ENCODE measurements at places on chromosomes 2 and 18.

DNA sequence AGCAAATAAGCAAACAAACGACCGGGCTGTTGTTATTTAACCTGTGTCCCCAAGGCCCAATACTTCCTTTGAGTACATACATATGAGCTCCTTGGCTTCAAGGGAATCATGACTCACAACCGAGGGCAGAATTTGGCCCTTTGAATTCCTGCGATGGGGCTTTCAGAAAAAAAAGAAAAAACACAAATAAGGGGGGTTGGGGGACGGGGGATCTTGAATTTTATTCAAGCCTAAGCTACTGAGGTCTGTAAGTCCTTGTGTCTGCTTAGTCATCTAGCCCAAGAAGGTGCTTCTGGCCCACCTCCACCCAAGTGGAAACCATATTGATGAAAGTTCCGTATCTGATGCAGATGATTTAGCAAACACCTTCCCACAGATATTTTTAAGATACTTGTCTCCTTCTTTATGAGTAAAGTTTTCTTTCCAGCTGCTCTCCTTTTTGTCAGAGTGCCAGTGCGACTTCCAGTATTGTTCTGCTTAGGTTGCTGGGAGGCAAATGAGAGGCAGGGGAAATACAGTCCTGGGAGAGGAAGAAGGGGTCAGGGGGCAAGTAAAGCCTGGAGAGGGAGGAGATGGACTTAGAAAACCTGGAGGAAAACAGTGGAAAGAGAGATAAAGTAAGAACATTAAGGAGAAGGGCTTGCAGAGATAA is 169.6 kb downstream of the ZEB2 start:
- no peak for DNase-seq

- DNase-seq = no peak
Measured at GRCh38 chr2:97726261-97727064, 13.1 kb downstream of the ZAP70 start.

GRCh38 chr18:9984080-9984479 is 70.3 kb downstream of the VAPA start:
- no peak for DNase-seq

DNA sequence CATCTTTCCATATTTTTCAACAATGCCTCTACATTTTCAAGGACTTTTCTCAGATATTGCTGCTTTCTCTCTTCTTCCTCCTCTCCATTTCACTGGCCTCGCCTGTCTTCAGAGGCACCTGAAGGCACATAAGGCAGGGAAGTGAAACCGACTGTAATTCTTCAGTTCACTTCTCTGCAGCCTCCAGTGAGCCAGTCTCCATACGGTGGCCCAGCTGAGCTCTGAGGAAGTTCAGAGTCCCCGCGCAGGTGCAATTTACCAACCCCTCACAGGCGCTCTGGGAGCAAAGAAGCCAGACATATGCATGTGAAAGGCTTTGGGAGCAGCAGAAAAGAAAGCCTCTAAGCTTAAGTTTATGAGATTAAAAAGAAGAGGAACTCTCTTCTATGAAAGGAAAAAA is 12.4 kb downstream of the KLHL14 start:
- DNase-seq = no peak

DNA sequence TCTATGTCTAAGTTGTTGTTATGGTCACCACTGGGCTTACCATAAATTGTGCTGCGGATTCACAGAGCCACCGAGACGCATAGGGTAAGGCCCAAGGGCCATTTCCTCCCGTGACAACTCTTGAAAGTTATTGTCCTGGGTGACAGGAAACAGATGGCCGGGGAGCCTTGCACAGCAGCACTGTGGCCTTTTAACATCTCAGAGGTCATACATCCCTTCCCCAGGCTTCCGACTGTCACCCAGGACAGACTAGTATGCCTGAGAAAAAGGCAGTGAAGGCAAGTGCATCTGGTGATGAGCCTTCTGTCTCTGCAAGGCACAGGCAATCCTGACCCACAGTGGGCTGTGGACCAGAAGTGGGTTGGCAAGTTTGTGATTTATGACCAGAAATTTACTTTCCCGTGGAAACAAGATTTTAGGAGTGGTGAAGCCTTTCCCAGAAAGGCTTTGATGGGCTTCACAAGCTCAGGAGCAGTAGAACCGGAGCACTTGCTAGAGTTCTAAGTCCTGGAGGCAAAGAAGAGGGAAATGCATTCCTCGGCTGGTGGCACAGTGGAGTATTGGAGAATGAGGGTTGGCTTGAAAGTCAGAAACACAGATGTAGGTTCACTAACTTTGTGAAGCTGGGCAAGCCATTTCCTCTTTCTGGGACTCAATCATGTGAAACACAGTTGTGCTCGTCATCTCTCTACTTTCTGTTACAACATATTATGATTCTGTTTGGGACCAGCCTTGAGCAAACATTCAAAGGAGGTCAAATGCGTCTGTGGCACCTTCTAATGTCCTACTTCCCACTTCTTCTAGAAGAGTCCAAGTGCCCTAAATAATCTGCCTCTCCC is 2.0 kb upstream of the CAPN14 start:
- no peak for DNase-seq

DNA sequence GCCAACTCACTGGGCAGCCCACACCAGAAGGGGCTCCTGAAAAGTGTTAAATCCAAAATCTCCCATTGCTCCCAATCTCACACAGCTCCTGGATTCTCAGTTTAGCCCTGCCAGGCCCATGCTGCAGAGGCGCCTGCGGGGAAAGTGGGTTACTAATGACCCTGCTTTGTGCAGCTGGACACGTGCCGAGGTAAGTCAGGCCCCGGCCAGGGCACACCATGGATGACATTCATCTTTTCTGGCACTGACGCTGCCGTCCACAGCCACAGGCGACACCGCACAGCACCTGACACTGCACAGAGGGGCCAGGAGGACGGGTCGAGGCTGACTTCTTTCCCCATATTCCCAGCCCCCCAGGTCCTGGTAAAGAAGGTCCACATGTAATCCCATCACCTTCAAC is 193.5 kb downstream of the EIPR1 start:
- DNase-seq = no peak

DNA sequence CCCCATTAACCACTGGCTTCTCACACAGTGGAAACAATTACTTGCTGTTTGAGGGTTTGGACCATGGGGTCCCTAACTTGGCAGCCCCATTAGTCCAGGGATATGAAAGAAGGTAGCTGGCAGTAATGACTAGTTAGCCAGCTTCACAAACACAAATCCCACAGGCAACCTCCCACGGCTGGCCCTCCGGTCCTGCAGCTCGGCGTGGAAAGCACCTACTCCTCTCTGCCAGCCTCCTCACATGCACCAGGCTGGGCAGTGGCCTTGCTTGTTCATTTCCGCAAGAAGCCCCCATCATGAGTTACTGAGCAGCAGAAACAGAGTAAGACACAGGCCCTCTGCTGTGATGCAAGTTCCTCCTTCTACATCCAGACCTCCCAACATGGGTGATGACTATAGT is 13.7 kb downstream of the C1QL2 start:
- no peak for DNase-seq

DNA sequence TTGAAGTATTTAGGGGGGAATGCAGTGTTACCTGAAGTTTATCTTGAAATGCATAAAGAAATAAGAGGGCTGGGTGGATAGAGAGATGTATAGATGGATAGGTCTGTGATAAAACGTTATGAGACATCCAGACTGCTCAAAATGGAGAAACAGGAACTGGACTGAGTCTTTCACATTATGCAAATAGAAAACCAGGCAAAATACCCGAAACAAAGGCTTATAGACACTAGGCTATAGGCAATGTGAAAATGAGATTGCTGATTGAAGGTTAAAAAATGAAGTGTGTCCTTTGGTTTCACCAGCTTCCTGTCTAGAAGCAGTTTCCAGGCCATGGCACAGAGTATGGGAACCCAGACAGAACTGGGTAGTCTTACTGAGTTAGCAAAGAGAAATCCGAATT is 24.9 kb upstream of the SLC3A1 start:
- DNase-seq = no peak

- DNase-seq = no peak
Measured at GRCh38 chr18:54069729-54070128, 154.7 kb downstream of the MBD2 start.

- no peak for DNase-seq
Measured at GRCh38 chr2:21228041-21228895, 104.5 kb downstream of the TDRD15 start.

GRCh38 chr18:34493099-34493544 is 217.0 kb upstream of the DTNA start:
- peak; percentile 55 for DNase-seq

DNA sequence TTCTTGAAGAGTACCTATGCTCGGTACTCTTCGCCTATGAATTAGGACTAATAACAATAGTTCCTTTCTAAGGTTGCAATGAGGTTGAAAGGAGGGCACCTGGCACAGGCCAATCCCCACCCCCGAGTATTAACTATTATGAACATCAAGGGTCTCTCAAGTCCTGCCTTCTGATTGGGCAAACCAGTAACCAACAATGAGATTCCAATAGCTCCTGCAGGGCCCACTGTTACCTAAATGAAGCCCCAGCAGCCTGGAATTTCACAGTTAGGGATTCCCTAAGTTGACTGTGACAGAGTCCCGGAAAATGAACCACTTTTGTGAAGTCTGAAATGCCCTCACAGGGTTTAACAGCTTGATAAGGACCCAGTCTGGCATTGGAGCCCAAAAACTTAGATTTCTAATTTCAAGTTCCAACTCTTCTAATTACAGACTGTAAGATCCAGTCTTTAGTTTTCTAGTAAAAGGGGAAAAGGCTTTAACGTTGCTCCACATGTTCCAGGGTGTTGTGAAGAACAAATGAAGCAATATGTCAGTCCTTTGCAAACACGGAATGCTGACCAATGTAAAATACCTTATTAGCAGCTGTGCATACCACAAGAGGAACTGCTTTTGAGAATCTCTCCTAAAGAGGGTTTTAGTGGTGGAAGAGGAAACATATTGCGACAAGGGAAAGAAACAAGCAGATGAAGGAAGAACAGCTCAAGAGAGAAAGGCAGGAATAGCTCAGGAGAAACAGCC is 277.7 kb upstream of the MAP2 start:
- no peak for DNase-seq

- DNase-seq = no peak
Measured at GRCh38 chr2:103809941-103810441, 1043.9 kb upstream of the POU3F3 start.

GRCh38 chr2:9710311-9710710 is 79.5 kb upstream of the YWHAQ start:
- no peak for DNase-seq

DNA sequence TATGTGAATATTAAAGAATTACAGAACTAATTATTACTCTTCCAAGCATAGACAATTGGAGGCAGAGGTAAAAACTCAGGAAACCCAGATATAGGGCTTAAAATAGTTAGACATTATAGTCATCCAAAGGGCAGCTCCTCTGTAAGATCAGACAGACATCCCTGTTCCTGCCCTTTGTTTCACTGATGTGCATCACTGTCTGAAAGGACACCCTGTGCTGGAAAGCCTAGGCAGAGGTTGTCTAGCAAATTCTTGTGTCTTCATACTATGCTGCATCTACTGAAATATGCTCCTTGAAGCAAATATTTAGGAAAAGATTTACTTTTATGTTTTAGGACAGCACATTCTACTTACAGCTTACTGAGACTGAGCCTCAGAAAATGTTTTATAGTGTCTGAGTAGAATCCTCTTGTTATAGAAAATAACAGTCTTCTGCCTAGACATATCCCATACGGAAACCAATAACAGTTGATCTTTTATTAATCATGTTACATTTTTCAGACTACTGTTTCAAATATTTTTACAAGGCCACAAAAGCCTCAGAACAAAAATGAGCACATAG is 977.3 kb upstream of the CDH2 start:
- no peak for DNase-seq

GRCh38 chr18:3541549-3542386 is 91.8 kb downstream of the TGIF1 start:
- DNase-seq = no peak

DNA sequence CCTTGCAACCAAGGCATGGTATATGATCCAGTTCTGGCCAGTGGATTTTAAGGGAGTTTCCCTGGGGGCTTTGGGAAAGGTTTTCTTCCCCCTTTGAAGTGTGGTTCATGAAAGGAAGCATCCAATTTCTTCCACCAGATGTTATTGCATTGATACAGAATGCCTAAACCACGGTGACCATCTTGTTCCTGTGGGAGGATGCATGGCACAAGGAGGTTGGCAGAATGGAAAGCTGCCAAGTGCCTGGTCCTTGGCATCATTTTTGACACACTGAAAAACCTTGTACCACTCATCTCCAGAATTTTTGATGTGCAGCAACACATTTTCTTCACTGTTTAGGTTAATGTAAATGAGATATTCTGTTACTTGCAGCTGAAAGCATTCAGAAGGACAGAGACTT is 55.2 kb upstream of the CXCR4 start:
- DNase-seq = no peak

DNA sequence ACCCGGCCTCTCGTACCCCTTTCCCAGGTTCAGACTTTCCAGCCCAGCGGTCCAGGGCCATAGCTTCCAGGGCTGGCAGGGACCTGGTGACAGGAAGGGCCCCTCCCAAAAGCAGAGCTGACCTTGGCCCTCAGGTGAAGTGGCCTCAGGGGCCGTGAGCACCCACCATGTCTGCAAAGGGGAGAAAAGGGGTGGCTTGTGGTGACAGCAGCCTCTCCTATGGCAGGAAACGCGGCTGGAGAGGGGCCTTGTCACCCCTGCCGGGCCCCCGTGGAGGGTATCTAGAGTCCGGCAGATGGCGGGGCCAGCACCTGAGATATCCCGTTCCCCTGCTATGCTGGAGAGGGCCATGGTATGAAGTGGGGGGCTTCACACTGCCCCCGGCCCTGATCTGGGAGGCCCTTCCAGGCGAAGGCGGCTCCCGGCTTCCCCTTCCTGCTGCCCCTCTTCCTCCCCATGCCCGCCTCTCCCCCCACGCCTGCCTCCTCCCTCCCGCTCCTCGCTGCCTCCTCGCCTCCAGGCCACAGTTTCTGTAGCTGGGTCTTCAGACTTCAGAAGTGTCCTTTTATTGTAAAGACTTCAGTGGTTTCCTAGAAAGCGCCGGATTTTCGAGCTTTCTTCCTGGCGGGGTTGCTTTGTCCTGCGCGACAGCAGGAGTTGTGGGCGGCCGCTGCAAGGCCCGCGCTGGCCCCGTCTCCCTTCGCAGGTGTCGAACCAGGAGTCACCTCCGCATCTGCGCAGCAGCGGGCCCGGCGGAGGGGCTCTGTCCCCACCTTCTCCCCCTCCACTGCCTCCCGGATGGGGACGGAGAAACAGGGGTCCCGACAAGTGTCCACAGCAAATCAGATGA is 240.5 kb upstream of the MYT1L start:
- no peak for DNase-seq

DNA sequence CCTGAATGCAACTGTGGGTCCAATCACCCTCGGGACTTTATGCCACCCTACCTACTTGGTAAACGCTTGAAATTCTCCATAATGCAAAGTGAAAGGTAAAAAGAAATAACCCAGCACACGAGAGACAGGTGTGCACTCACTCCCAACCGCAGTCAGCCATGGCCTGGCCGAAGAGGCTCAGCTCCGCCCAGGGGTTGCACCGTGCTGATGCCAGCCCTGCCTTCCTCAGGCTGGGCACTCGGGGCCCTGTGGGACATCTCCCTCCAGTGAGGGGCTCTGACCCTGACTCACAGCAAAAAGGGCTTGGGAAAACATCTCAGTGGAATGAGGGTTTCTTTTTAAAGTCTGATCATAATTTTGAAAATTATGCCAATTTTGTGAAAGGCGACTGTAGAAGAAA is 13.3 kb downstream of the SLC66A2 start:
- DNase-seq = no peak

All from DMS79 (cell line).